Activated naive CD4-positive, alpha-beta T cell (primary cell): ENCODE measurements at places on chromosomes 3 and 15.

- no peak for DNase-seq
Measured at GRCh38 chr3:107999215-107999775, 91.5 kb downstream of the CD47 start.

- DNase-seq = no peak
Measured at GRCh38 chr3:42680806-42681205, 4.5 kb upstream of the KLHL40 start.

- DNase-seq = no peak
Measured at GRCh38 chr3:140378571-140379340, 299.1 kb upstream of the TRIM42 start.

DNA sequence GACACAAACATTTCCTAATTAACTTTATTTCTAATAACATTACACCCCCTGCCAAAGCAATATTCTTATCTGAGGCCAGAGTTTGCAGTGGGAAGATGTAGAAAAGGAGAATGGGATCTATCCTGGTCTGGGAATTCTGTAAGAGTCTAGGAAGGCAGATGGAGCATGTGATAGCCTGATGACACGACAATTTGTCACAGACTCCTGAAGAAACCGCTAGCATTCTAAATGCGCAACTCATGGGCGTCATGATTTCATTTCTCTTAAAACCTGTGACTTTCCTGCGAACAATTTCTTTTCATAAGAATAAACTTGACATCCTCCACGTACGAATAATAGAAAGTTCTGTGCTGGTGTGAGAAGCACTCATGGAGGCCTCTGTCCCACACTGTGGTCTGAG, 72.9 kb upstream of the ATP10A start:
- DNase-seq = no peak

- no peak for DNase-seq
Measured at GRCh38 chr3:58095603-58096138, 87.4 kb downstream of the FLNB start.

- DNase-seq = no peak
Measured at GRCh38 chr3:61610316-61610715, 48.9 kb downstream of the PTPRG start.

GRCh38 chr3:146542179-146542578, 2.2 kb downstream of the PLSCR1 start:
- no peak for DNase-seq

GRCh38 chr15:43911235-43911781, 84.5 kb downstream of the WDR76 start:
- DNase-seq = no peak

DNA sequence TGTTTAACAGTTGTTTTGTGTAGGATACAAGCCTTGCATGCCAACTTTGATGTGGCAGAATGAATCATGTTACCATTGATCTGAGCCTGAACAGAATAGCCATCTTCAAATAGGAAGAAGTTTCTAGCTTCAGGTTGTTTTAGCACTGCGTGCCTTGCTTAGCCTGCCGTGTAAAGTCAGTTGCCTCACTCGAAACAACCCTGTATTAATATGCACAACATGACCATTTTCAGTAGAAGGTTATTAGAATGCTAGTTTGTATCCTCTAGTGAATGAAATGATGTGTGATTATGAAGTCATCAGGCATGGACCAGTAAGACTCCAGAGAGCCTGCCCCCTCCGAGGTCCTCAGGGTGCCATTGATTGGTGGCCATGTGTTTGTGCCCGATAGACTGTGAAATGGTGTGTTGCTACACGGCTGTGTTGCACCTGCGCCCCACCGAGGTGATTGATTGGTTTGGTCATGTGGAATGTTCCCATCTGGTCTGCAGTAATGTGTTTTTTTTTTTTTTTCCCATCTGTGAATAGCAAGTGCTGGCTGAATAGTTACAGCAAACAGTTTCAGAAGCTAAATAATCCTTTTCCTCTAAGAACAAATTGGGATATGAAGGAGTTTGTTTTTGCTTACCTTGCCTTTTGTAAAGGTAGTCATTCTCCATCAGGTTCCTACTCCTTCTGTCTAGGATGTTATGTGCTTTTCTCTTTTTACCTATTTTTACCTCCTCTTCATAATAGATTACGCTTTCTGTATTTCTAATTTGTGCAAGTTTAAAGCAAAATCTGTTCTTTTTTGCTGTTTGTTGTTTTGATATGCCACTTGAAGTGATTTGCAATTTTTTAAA, 214.9 kb downstream of the TCF12 start:
- no peak for DNase-seq

DNA sequence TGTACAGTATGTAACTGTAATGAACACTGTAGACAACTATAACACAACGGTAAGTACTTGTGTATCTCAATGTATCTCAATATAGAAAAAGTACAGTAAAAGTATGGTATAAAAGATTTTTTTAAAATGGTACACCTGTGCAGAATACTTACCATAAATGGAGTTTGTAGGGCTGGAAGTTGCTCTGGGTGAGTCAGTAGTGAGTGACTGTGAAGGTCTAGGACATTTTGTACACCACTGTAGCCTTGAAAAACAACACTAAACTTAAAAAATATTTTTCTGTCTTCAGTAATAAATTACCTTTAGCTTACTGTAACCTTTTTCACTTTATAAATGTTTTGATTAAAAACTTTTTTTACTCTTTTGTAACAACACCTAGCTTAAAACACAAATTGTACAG, 142.9 kb downstream of the ATG7 start:
- DNase-seq = no peak

DNA sequence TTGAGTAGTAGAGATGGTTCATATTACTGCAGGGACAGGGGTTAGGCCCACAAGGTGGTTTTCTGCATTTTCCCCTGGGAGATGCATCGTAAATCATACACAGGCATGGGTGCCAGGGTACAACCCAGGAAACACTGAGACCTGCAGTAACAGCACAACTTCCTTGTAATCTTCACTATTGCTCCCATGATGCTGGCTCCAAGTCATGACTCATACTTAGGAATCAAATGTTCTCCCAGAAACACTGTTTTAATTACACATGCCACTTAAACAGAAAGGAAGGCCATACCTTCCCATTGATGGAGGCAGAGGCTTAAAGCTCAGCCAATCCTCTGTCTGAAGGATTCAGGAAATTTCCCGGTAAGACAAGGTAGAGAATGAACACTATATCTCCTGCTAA, 106.5 kb downstream of the ERC2 start:
- no peak for DNase-seq

GRCh38 chr15:63236272-63236671, 41.1 kb upstream of the APH1B start:
- no peak for DNase-seq

GRCh38 chr15:94670438-94671034, 439.2 kb downstream of the MCTP2 start:
- DNase-seq = no peak

DNA sequence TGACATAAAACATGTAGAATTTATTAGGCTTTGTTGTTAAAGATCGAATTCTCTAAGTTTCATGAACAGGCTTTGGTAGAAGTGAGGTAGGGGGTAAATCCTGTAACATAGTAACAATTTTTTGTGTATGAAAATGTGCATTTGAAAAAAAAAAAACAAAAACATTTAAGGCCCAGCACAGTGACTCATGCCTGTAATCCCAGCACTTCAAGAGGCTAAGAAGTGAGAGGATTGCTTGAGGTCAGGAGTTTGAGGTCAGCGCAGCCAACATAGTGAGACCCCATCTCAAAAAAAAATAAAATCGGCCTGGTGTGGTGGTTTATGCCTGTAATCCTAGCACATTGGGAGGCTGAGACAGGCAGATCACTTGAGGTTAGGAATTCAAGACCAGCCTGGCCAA, 26.8 kb upstream of the PPP4R2 start:
- no peak for DNase-seq

DNA sequence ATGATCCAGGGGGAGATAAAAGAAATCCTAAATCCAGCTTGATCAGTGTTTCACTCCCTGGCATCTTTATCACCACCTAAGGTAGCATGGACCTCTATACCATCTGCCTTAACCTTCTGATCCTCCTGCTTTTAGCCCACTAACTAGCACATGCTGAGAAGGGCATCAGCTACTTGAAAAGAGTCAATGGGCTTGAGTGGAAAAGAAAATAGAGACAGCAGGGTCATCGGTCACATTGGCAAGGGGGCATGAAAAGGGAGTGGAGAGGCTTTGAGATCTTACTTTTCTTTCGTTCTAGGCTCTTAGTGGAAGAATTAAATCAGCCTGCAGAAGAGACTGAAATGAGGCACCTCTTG, 239 bp upstream of the ZFYVE19 start:
- DNase-seq = no peak

- no peak for DNase-seq
Measured at GRCh38 chr15:50365971-50366370, 11.0 kb upstream of the GABPB1 start.

DNA sequence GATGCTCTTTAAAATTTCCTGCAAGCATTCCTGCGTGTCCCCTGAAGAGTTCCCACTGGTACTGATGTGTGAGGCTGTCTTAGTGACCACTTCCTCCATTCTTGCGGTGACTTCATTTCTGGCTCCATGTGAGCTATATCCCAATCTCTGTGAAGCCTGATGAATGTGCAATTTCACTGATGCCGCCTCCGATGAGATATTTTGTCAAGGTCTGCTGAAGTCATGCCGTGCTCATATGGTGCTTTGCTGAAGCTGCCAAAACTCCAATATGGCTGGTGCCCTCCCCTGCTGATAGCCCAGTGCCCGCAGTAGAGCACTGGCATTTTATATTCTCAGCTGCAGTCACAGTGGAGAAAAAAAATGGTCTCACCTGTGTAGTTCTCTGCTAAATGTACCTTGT, 271.5 kb downstream of the EFHB start:
- DNase-seq = no peak

DNA sequence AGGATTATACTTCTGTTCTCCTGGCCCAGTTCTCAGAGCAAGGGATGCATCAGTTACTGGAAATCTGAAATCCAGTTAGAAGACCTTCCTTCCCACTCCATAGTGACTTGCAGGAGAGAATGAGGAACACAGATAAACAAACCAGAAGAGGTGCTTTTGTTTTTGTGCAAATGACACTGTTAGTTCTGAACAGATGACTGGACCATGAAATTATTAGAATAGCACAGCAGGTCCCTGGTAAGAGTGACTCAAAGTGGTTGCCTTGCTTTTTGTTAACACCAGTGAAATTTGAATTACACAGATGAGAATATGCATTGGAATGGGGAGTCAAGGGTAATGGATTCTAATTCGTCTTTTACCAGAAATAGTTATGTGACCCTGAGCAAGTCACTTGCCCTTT, 30.4 kb upstream of the LRIG1 start:
- DNase-seq = no peak

- no peak for DNase-seq
Measured at GRCh38 chr15:63362196-63362595, 19.4 kb downstream of the CA12 start.

GRCh38 chr3:100395679-100396431, 5.0 kb downstream of the TOMM70 start:
- no peak for DNase-seq

DNA sequence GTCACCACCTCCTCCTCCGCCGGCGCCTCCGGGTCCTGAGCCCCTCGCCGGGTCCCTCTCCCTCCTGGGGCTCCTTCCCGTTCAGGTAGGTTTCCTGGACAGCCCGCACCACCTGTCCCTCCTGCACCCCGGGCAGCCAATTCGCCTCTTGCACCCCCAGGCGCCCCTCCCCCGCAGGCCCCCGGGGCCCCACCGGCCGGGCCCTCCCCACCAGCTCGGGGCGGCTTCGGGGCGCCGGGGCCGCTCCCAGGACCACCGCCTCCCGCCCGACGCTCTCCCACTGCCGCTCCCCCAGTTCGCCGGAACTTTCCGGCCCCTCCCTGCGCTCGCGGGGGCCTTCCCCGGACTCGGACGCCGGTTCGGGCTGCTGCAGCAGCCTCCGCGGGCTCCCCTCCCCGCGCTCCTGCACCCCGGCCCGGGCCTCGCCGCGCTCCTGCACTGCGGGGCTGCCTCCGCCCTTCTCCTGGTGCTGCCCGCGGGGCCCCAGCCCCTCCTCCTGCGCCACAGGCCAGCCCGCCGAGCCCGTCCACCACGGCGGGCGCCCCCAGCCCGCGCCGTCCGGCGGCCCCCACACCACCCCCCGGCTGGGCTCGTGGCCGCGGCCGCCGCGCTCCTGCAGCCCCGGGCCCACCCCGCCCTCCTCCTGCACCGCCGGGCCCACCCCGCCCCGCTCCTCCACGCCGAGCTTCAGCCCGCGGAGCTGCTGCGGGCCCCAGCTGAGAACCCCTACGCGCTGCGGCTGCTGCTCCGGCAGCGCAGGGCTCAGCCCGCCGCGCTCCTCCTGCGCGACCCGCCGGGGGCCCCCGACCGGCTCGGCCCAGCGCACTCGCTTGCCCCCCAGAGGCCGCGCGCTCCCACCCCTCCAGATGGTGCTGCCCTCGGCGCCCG, 587 bp upstream of the TNK2 start:
- DNase-seq = peak; percentile 55

- no peak for DNase-seq
Measured at GRCh38 chr15:74823324-74823723, 3.1 kb upstream of the CPLX3 start.

GRCh38 chr15:43880406-43881194, 53.8 kb downstream of the WDR76 start:
- no peak for DNase-seq

DNA sequence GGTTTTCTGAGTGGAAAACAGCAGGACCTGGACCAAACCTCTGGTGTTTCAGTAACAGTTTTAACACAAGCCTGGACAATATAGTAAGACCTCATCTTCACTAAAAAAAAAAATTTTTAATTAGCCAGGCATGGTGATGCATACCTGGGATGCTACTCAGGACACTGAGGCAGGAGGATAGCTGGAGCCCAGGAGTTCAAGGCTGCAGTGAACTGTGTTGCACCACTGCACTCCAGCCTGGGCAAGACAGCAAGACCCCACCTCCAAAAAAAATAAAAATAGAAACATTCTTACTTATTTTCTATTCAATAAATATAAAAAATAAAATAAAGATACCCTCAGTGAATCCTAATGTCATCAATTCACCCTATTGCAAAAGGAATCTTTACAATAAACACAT, 21.5 kb downstream of the ULK4 start:
- DNase-seq = no peak

- DNase-seq = no peak
Measured at GRCh38 chr15:101045835-101046691, 126.9 kb downstream of the LRRK1 start.

GRCh38 chr3:168794427-168794826, 698.7 kb upstream of the GOLIM4 start:
- DNase-seq = no peak

DNA sequence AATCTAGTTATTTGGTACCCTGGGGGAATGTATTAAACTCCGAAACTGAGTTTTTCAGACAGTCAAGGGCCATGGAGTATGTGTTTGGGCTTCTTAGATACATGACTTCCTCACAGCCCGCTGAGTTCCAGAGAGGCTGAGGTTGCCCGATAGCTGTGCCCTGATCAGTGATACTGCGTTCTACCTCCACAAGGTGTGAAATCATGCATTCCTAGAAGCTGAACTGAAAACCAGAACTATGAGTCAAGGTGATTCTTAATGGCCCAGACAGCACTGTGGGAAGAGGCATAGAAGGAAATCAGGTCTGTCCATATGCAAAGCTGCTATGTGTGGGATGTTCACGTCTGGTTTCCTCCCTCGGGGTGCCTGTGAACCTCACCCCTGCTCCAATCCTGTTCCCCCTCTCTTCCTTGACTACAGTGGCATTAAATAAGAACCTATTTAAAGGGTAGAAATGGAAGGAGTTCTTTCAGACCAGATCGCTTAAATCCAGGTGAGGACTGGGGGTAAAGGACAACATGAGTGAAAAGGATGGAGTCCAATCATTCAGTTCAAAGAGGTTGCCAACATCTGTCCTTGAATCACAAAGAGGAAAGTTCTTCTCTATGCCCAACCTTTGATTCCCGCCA, 74.3 kb downstream of the MYO1E start:
- no peak for DNase-seq
